ENCODE measurements at places on chromosomes 3 and 15. TPM values are rescaled to one million over a fixed set of nuclear protein-coding genes. Genes with fewer than 3 reads are reported as not detected.

Gene SOX14
- not detected for total RNA-seq

Gene CCR8
- total RNA-seq, result not detected

Gene CHL1
- total RNA-seq, result not detected

Gene MUC20
- total RNA-seq, result not detected

Gene RHCG
- not detected for total RNA-seq

Gene HRG
- total RNA-seq, result not detected

Gene CCDC39
- total RNA-seq, result not detected

Gene SNURF
- 8.0 TPM for total RNA-seq

Gene MAGEL2
- not detected for total RNA-seq

Gene MORC1
- total RNA-seq, result not detected

Gene GPR176
- total RNA-seq, result 43.2 TPM

Gene GLT8D1
- 60.7 TPM for total RNA-seq
